ENCODE measurements at places on chromosomes 3 and 15.

- no peak for DNase-seq
Observed at GRCh38 chr3:14137445-14137844, 12.6 kb downstream of the TMEM43 start.

DNA sequence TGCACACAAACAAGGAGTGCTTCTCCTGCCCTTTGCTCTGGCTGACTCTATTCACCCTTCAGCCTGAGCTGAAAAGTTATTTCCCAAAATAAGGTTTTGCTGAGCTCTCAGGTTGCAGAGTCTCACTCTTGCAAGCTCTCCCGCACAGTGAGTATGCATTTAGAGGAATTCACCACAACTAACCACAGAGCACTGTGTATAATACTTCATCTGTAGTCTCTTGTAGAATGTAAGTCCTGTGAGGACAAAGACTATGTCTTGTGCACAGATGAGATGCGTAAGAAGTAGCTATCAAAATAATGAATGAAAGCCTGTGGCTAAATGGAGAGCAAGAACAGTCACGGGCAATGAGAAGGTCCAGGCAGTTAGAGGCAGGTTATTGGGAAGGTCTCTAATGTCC lies 156.5 kb upstream of the SLCO3A1 start:
- no peak for DNase-seq

GRCh38 chr3:67559029-67559605 lies 95.3 kb downstream of the SUCLG2 start:
- DNase-seq = no peak

DNA sequence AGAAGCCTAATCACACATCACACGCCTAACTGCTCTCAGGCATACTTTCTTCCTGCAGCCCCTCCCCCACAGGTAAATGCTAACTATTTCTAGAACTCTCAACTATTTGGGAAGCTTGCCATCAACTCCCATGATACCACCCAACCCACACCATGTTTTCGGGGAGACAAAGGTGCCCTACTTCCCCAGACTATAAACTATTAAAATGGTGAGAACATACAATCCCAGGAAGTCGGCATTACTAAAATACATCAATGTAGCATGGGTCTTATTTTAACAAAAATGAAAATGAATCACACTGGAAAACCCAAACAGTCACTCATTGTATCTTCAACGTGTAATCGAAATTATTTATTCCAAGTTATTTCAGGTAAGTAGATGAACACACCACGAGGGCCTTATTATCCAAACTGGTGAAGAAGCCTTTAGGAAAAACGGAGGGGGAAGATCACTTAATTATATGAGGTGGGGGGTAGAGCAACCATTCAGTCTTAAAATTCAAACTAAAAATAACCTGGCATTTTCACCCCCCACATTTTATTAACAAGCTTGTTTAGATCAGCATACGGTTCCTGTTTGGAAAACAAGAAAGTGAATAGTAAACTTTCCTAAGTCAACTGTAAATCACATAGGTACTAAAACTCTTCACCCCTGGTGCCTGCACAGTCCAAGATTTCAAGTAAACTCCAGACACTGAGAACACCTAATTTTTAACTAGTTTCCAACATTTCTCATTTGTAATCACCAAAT lies 1.9 kb downstream of the TBL1XR1 start:
- no peak for DNase-seq

- peak; percentile 16 for DNase-seq
Observed at GRCh38 chr15:92077353-92078085, 224.0 kb downstream of the SLCO3A1 start.

DNA sequence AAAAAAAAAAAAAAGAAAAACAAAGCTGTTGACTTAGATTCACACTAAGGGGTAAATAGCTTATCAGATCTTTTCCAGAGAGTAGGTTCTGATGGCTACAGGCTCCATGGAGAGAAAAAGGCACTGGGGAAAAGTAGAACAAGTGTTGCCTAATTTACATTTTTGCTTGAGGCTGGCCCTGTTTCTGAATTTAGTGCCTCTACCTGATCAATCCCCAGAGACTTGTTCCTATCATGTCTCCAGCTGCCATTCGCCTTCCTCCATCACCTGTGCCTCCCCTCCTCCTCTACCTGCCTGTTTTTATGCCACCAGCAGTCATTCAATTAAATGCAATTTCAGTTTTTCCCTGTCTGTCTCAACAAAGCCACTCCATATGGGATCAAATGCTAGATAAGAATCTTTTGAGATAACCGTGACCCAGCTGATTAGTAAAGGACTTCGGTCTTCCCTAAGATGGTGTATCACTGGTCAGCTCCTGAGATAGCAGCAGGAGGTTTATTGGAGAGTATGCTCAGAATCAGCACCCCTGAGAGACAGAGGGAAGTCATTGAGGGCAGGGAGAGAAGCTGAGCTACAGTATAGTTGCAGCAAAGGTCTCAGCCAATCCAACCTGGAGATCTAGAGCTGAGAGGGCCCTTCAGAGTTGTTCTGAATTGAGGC lies 88.1 kb upstream of the GADL1 start:
- DNase-seq = no peak

DNA sequence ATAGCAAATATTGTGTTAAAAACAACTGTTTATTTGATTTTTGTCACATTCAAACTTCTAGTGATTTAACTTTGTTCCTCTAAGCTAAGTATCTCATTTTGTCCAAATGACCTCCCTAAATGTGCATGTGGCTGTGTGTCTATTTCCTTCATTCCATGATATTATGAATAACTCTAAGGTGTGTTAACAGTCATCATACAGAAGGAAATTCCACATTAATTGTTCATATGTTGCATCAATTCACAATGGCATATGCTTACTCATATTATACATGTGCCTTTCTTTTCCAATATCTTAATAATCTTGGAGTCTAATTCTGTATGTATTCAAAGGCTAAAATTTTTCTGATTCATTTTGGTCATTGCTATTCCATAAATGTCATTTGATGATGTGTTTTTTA lies 186.4 kb downstream of the WDR72 start:
- DNase-seq = no peak

Measured in activated CD8-positive, alpha-beta memory T cell treated with anti-CD3 and anti-CD28 coated beads for 4 hours (primary cell).